ENCODE measurements at places on chromosomes 1 and 21. TPM values are rescaled to one million over a fixed set of nuclear protein-coding genes. Genes with fewer than 3 reads are reported as not detected.

The PLCH2 gene
- total RNA-seq = 0.12 TPM

DNA sequence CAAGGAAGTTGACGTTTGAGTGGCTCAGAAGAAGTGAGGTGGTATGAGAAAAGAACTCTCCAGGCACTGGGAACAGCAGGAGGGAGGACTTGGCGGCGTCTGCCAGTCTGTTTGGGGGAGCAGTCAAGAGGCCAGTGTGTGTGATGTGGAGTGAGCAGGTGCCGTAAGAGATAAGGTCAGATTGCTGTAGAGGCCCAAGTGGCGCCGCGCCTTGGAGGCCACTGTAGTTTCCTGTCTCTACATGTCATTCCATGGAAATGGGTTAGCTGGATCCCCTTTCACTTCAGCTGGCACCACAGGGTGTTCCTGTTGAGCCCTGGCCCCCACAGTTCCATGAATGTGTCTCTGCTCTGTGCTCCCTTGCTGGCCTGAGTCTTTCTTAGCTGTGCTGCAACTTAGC is 35.5 kb upstream of the PTPRF start:
- H3K27me3 ChIP-seq = no peaks in the 10 kb centered on the region
- no peak overlapping the region for H3K4me3 ChIP-seq
- DNase-seq = no peak
- H3K27ac ChIP-seq = no peak overlapping the region

- H3K36me3 ChIP-seq = no peaks in the 10 kb centered on the region
- no peaks in the 10 kb centered on the region for H3K4me1 ChIP-seq
Measured at GRCh38 chr1:229669333-229669732, 43.3 kb downstream of the URB2 start.

DNA sequence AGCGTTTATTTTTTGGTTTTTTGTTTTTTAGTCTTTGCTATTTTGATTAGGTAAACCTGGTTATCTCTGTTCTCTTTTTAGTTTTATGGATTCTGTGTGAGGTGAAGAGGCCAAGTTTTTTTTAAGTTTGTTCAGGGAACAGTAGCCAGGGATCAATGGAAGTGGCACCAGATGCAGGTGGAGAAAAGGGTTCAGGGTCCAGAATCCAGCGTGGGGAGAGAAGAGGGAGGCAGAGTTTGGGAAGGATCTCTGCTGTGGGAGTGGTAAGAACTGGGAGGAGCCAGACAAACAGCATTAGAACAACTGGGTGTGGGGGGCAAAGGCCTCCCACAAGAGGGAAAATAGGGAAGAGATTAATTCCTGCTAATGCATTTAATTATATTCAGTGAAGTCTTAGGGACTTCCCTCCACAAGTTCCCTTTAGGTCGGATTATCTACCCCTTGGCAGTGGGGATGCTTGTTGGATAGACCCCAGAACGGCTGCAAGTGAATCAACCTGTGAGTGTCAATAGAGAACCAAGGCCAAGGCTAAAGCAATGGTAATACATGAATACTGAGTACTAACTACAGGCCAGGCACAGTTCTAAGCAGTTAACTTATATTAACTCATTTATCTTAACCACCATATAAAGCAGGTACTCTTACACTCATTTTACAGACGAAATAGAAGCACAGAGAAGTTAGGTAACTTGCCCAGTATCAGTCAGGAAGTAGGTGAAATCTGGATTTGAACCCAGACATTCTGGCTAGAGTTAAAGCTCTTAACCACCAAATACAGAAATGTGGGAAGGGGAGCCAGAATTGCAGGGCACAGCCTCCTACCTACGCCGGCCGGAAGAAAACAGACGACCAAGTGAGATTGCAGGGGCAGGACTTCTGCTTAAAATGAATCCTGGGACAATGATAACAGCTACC is 498 bp downstream of the GNAT2 start:
- H3K27ac ChIP-seq = peak overlapping the region; percentile 85
- H3K4me1 ChIP-seq = peaks cover 53% of the 10 kb centered on the region
- peak overlapping the region; percentile 51 for H3K4me3 ChIP-seq
- DNase-seq = no peak

- H3K4me1 ChIP-seq = no peaks in the 10 kb centered on the region
- H3K36me3 ChIP-seq = no peaks in the 10 kb centered on the region
- H3K4me3 ChIP-seq = no peak overlapping the region
- no peak overlapping the region for H3K27ac ChIP-seq
- no peak for DNase-seq
Measured at GRCh38 chr1:229372251-229372650, 29.4 kb upstream of the CCSAP start.

DNA sequence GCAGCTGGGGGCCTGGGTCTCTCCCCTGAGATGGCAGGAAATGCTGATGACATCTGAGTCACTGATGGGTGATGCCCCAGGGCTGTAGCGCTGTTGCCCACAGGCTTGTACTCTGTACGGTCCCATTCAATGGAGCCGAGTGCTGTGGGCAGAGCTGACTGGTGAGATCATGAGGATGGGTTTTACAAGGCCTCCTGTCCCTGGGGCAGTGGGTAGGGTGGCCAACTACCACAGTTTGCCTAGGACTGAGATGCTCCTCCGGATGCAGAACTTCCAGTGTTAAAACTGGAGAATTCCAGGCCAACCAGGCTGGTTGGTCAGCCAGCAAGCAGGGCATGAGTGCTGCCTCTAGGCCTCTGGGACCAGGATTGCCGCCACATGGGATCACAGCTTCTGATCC is 9.2 kb downstream of the PHLDA3 start:
- H3K36me3 ChIP-seq = peaks cover 7% of the 10 kb centered on the region

DNA sequence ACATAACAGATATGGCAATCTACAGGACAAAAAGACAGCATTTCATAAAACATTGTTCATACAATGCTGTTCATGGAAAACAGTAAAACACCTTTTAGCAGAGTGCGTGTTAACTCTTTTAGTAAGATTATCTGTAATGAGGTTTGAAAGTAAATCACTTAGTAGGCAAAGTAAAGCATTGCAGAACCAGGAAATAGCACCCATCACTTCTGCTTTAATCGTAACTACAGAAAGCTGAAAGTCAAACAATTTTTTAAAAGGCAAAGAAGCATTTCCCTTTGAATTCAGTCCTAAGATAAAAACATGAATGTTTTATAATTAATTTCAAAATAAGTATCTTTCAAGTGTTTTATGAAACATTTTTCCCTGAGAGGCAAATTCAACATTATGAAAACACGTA is 63.3 kb upstream of the RNF11 start:
- no peaks in the 10 kb centered on the region for H3K4me1 ChIP-seq
- H3K27me3 ChIP-seq = no peaks in the 10 kb centered on the region
- no peak overlapping the region for H3K4me3 ChIP-seq

DNA sequence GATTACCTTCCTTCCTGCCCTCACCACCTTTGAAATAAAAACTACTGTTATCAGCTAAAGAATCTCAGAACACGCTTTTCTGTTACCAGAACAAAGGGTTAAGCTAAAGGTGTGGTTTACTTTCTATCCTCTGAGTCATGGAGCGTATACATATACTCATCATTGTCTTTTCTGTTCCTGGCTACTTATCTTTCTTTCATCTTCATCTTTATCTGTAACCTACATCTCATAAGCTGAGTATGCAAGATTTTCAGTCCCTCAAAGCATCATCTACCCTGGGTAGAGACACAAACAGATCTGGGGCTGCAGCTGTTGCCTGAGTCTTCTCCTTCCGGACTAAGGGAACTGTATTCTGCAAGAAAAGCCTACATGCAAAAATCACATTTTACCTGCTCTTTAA is 75.6 kb downstream of the LMO4 start:
- H3K36me3 ChIP-seq = no peaks in the 10 kb centered on the region
- no peaks in the 10 kb centered on the region for H3K27me3 ChIP-seq
- no peak overlapping the region for H3K27ac ChIP-seq
- no peaks in the 10 kb centered on the region for H3K4me1 ChIP-seq

- H3K36me3 ChIP-seq = no peaks in the 10 kb centered on the region
- H3K27ac ChIP-seq = no peak overlapping the region
- H3K4me3 ChIP-seq = no peak overlapping the region
- DNase-seq = peak; percentile 58
Measured at GRCh38 chr21:46054451-46054881, 43.4 kb upstream of the COL6A2 start.

GRCh38 chr1:189859385-189859977 is 618.2 kb downstream of the BRINP3 start:
- H3K36me3 ChIP-seq = no peaks in the 10 kb centered on the region
- H3K4me1 ChIP-seq = no peaks in the 10 kb centered on the region
- no peak overlapping the region for H3K4me3 ChIP-seq
- DNase-seq = no peak
- H3K27me3 ChIP-seq = no peaks in the 10 kb centered on the region
- H3K27ac ChIP-seq = no peak overlapping the region

DNA sequence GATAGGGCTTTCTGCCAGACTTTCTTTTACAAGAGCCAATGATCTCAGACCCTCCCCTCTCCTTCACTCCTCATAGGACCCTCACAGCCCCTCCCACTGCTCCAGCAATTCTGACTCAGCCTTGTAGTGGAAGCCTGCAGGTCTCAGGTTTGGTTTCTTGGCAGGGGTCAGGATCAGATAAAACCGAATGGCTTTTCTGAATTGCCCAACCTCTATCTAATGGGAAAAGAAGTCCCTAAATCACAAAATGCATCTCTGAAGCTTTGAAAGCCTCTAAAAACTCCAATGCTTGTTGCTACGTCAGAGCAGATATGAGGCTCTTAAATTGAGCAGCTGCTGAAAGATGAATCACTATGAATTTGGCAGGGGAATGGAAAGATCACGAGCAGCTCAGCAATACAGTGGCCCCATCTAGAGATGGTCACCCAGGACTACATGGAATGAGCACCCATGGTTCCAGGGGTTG is 74.5 kb downstream of the NID1 start:
- peaks cover 85% of the 10 kb centered on the region for H3K36me3 ChIP-seq
- no peaks in the 10 kb centered on the region for H3K27me3 ChIP-seq
- H3K4me3 ChIP-seq = no peak overlapping the region
- DNase-seq = no peak

DNA sequence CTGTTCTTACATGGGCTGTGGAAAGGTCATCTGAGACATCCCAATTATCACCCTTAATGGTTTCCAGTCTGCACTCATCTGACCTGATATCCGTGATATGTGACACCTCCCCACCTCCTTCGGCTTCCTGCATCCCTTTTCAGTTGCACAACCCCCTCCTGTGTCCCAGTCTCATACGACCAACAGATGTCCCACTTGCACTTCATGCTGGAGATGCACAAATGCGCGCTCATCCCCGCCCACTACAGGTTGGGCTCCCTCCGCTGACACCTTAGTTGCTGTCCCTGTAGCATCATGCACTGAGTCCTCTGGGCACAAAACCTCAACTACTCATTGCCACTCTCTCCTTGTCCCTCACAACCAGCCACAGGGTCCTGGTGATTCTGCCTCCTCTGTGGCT is 94.4 kb downstream of the MIS18A start:
- H3K4me1 ChIP-seq = no peaks in the 10 kb centered on the region
- H3K4me3 ChIP-seq = no peak overlapping the region
- no peaks in the 10 kb centered on the region for H3K36me3 ChIP-seq
- H3K27ac ChIP-seq = no peak overlapping the region

DNA sequence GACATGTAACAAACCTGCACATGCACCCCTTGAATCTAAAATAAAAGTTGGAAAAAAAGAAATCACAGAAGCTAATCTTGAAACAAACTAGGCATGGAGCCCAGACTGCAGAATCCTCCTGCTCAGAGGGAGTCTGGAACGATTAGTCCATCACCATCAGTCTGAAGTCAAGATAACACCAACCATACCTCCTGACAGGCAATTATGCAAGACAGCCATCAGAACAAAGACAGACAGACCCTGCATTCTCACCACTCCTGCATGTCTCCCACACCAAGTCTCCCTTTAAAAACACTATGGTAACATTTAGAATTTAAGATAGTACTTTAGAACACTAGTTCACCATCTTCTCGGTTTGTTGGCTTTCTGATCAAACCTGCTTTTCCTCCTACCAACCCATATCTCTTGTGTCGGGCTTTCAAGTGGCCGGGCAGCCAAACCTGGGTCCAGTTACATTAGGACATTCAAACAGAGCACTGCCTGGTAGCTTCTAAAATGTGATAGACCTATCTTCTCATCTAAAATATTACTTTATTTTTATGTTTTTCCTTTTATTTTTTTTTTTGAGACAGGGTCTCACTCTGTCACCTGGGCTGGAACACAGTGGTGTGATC is 10.1 kb downstream of the YARS1 start:
- H3K27me3 ChIP-seq = no peaks in the 10 kb centered on the region
- peaks cover 50% of the 10 kb centered on the region for H3K36me3 ChIP-seq
- no peaks in the 10 kb centered on the region for H3K4me1 ChIP-seq

- DNase-seq = no peak
- no peaks in the 10 kb centered on the region for H3K27me3 ChIP-seq
- no peaks in the 10 kb centered on the region for H3K4me1 ChIP-seq
Measured at GRCh38 chr1:160682983-160683865, 28.4 kb downstream of the CD48 start.
